ENCODE measurements at places on chromosomes 16 and 17. TPM values are rescaled to one million over a fixed set of nuclear protein-coding genes. Genes with fewer than 3 reads are reported as not detected.
A peak's percentile ranks its signal among the peaks of the same experiment; 100 is the strongest.

Gene KRTAP2-3
- total RNA-seq, result not detected

Gene TAOK2
- 36.7 TPM for total RNA-seq

Gene SCARF1
- 14.8 TPM for total RNA-seq

- H3K27me3 ChIP-seq, result no peaks in the 10 kb centered on the region
- DNase-seq, result peak; percentile 81
- H3K4me1 ChIP-seq, result peaks cover 21% of the 10 kb centered on the region
These were observed 16.0 kb downstream of the NDUFAF8 start for GRCh38 chr17:81254955-81255717.

DNA sequence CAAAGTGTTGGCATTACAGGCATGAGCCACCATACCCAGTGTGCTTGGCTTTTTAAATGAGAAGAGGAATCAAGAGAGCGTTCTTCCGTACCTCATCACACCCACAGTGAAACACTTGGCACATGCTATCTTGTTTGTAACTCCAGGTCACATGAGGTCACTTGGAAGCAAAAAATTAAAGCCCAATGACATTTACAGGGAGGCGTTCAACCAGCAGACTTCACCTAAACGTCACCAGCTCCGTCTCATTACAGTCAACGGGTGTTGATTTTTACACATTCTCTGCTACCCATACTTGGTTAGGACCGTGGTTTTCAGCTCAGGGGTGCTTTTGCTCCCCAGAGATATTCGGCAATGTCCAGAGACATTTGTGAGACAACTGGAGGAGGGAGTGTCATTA lies 127.0 kb downstream of the XYLT1 start:
- H3K4me3 ChIP-seq, result no peak overlapping the region
- H3K27me3 ChIP-seq, result no peaks in the 10 kb centered on the region
- H3K36me3 ChIP-seq, result no peaks in the 10 kb centered on the region
- H3K4me1 ChIP-seq, result peaks cover 65% of the 10 kb centered on the region
- peak overlapping the region; percentile 90 for H3K27ac ChIP-seq
- DNase-seq, result no peak

Data from right atrium auricular region (tissue), 2 donors.